ENCODE measurements at places on chromosomes 4 and X.

DNA sequence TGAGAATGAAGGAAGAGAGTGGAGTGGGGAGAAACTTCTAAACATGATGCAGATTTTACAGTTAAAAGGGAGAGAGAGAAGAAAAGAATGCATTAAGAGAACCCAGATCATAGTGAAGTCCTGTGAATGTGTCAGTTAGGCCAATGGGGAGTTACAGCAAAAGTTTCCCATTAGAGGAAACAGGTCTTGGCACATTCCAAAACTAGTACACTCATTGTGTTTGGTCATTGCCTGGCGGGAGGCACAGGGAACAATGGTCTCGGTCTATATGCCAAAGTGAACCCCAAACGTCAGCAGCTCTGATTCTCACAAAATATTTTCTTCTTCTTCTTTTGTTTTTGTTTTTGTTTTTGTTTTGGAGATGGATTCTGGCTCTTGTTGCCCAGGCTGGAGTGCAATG, 284.5 kb upstream of the CTSO start:
- no peak for DNase-seq

GRCh38 chr4:83552083-83552482, 16.2 kb downstream of the GPAT3 start:
- no peak for DNase-seq

GRCh38 chr4:142160509-142160908, 524.1 kb downstream of the IL15 start:
- no peak for DNase-seq

DNA sequence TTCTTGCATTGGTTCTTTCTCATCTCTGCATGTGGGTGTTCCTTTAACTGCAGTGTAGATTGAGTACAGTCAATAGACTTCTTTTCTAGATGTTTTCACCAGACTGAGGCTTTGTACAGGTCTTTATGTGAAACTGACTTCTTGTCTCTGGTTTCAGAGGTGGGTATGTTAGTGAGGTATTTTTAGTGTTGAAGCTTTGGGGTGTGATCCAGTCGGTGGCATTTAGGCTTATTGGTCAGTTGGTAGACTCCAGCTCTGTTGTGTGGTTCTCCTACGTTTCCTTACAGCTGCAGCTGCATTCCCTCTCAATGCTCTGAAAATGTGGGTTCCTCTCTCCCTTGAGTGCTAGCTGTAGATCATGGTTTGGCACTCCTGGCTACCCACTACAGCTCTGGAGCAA, 21.3 kb upstream of the AMBN start:
- no peak for DNase-seq

DNA sequence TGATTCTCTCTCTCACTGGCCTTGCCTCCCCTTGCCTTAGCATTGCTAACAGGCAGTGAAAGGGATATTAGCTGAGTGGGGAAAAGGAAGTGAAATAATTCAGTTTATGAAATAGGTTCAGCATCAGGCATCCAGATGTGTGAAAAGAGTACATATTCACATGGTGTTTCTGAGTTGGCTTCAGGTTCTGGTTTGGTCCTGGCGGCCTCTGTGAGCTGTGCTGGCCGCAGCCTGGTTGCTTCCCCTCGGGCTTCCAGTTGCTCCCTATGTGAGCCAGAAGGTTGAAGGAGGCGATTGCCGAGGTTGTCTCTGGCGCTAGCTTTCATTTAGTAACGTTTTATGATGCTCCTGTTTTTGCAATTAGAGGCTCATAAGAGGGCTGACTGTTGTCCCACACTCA, 99.1 kb upstream of the TLR2 start:
- no peak for DNase-seq

- no peak for DNase-seq
Measured at GRCh38 chrX:151359341-151359740, 37.7 kb upstream of the VMA21 start.

GRCh38 chr4:113641025-113641431, 120.5 kb downstream of the CAMK2D start:
- DNase-seq: no peak

DNA sequence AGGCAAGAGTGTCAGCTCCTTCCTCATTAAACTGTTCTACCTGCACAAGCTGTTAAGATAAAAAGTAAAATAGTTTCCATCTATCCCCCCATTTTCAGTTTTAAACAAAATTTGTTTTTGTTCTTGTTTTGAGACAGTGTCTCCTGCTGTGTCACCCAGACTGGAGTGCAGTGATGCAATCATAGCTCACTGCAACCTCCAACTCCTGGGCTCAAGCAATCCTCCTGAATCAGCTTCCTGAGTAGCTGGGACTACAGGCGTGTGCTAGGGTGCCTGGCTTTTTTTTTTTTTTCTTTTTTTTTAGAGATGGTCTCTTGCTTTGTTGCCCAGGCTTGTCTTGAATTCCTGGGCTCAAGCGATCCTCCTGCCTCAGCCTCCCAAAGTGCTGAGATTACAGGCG, 105.4 kb downstream of the HS6ST2 start:
- no peak for DNase-seq
